Naive thymus-derived CD8-positive, alpha-beta T cell (primary cell): ENCODE measurements at places on chromosomes 11 and 22.

GRCh38 chr22:46027211-46028105 lies 50.5 kb upstream of the WNT7B start:
- H3K27ac ChIP-seq = no peak overlapping the region
- peaks cover 42% of the 10 kb centered on the region for H3K27me3 ChIP-seq
- no peak overlapping the region for H3K4me3 ChIP-seq
- no peaks in the 10 kb centered on the region for H3K36me3 ChIP-seq
- DNase-seq = no peak

- no peaks in the 10 kb centered on the region for H3K36me3 ChIP-seq
- H3K4me3 ChIP-seq = no peak overlapping the region
- peak; percentile 27 for DNase-seq
Observed at GRCh38 chr22:32660292-32660691, 141.2 kb upstream of the TIMP3 start.

DNA sequence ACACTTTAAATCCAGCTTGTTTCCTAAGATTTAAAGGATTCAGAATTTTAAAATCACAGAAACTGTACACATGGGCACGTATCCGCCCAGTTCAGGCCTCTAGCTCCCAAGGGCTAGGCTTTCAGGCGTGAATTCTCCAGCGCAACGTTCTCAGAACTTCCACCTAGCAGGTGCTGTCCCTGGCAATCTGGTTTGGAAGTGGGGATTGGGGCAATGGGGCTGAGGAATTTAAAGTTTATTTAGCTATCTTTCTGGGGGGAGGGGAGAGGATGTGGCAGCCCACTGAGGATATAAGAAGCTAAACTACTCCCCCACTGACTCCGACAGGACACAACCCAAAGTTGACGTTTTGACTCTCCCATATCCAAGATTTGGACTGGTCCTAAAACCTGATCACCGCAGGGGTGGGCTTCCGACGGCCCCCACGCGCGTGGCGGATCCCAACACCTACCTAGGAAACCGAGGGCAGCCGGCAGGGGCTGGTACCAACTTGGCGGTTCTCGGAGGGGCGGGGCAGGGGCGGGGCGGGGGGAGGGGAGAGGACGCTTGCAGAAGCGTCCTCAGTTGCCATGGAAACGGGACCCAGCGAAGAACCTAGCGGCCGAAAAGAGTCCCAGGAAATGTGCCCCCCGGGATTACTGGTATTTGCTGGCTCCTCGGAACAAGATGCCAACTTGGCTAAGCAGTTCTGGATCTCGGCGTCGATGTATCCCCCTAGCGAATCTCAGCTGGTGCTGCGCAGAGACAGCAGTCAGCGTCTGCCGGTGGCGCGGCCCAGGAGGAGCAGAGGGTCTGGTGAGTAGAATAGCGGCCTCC lies at the start of gene HOATZ:
HOATZ (plus strand) TSS at position 563 of the 816 bp plus-strand sequence; CDS start at position 570, 7 bp downstream.
- peak within 1 kb of the TSS; percentile 66 for H3K4me3 ChIP-seq
- no peaks in the 10 kb centered on the region for H3K36me3 ChIP-seq
- peaks cover 16% of the 10 kb centered on the region for H3K4me1 ChIP-seq
- H3K27me3 ChIP-seq = peaks cover 40% of the 10 kb centered on the region

DNA sequence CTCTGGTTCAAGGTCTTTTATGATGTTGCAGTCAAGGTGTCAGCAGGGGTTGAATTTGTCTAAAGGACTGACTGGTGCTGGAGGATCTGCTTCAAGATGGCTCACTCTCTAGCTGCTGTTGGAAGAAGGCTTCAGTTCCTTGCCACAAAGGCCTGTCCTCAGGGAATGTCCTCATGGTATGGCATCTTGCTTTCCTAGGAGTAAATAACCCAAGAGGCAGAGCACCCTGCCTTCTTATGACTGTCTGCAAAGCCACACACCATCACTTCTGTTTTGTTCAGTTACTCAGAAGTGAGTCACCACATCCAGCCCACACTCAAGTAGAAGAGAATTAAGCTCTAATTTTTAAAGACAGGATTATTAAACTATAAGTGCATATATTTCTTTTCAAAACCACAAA lies 45.2 kb downstream of the PLAAT5 start:
- H3K4me1 ChIP-seq = peaks cover 8% of the 10 kb centered on the region
- no peak overlapping the region for H3K27ac ChIP-seq
- H3K36me3 ChIP-seq = no peaks in the 10 kb centered on the region
- no peaks in the 10 kb centered on the region for H3K27me3 ChIP-seq
- DNase-seq = no peak

- no peak overlapping the region for H3K4me3 ChIP-seq
- H3K27ac ChIP-seq = no peak overlapping the region
- no peaks in the 10 kb centered on the region for H3K27me3 ChIP-seq
Observed at GRCh38 chr11:10774811-10775210, 23.8 kb downstream of the CTR9 start.

DNA sequence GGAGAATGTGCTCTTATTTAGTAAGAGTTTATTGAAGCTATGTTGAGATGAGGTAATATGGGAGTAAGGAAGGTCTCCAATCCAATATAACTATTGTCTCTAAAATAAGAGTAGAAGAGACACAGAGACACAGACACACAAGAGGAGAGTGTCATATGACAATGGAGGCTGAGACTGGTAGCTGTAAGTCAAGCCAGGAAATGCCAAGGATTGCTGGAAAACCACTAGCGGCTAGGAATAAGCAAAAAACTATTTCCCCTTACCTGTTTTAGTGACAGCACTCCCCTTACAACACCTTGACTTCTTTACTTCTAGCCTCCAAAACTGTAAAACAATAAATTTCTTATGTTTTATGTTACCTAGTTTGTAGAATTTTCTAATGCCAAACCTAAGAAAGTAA lies 1652.8 kb downstream of the LRRC4C start:
- H3K27ac ChIP-seq = no peak overlapping the region
- H3K4me1 ChIP-seq = no peaks in the 10 kb centered on the region
- no peak for DNase-seq
- no peak overlapping the region for H3K4me3 ChIP-seq
- H3K36me3 ChIP-seq = peaks cover 5% of the 10 kb centered on the region

DNA sequence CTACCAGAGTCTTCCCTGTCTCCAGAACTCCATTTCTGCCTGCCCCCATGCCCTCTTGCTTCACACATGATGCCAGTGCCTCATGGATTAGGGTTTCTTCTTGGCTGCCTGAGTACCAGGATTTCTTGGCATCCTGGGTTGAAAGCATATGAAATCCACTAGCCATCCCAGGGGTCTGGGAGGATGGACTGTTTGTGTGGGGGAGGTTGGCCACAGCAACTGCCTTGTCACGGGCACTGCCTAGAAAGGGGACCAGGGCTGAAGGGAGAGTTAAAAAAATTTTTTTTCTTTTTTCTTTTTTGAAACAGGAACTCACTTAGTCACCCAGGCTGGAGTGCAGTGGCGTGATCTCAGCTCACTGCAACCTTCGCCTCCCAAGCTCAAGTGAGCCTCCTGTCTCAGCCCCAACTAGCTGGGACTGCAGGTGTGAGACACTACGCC lies 4.2 kb downstream of the USP35 start:
- H3K27ac ChIP-seq = peak overlapping the region; percentile 71
- H3K4me1 ChIP-seq = peaks cover 49% of the 10 kb centered on the region
- no peaks in the 10 kb centered on the region for H3K27me3 ChIP-seq

- H3K27me3 ChIP-seq = peaks cover 2% of the 10 kb centered on the region
- peaks cover 5% of the 10 kb centered on the region for H3K4me1 ChIP-seq
- H3K4me3 ChIP-seq = no peak overlapping the region
- H3K27ac ChIP-seq = no peak overlapping the region
- no peak for DNase-seq
Observed at GRCh38 chr11:77121876-77122575, 6.0 kb upstream of the MYO7A start.

GRCh38 chr22:23305922-23306374 lies 125.6 kb downstream of the BCR start:
- DNase-seq = no peak
- no peaks in the 10 kb centered on the region for H3K27me3 ChIP-seq
- H3K36me3 ChIP-seq = peaks cover 3% of the 10 kb centered on the region
- H3K4me3 ChIP-seq = no peak overlapping the region
- H3K27ac ChIP-seq = no peak overlapping the region

DNA sequence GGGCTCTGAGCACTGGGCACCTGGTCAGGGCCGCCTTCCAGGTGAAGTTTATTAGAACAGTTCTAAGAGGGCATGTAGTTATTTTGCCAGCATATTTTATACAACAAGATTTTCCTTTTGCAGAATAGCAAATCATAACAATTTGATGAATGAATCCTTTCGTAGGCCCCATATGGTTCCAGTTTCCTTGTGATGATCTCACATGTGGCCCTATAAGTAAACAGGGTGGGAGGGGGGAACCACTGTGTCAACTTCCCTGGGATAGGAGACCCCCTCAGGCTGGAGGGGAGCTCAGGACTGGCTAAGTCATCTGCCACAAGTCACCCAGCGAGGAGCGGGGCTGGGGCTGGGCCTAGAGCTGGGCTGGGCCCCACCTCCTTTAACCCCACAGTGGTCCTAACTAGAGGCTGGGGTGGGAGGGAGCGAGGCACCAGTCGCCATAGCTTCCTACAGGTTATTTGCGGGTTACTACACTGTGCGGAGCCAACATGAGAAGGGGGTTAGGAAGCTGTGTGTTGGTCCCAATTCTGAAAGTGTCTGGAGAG lies 4.2 kb downstream of the FBLN1 start:
- no peak for DNase-seq
- no peak overlapping the region for H3K27ac ChIP-seq
- H3K36me3 ChIP-seq = no peaks in the 10 kb centered on the region
- H3K27me3 ChIP-seq = peaks cover 12% of the 10 kb centered on the region
- no peak overlapping the region for H3K4me3 ChIP-seq
- H3K4me1 ChIP-seq = peaks cover 5% of the 10 kb centered on the region
